ENCODE measurements at places on chromosomes 11 and 22.

- no peak for DNase-seq
Observed at GRCh38 chr11:33778675-33779074, 4.4 kb upstream of the FBXO3 start.

DNA sequence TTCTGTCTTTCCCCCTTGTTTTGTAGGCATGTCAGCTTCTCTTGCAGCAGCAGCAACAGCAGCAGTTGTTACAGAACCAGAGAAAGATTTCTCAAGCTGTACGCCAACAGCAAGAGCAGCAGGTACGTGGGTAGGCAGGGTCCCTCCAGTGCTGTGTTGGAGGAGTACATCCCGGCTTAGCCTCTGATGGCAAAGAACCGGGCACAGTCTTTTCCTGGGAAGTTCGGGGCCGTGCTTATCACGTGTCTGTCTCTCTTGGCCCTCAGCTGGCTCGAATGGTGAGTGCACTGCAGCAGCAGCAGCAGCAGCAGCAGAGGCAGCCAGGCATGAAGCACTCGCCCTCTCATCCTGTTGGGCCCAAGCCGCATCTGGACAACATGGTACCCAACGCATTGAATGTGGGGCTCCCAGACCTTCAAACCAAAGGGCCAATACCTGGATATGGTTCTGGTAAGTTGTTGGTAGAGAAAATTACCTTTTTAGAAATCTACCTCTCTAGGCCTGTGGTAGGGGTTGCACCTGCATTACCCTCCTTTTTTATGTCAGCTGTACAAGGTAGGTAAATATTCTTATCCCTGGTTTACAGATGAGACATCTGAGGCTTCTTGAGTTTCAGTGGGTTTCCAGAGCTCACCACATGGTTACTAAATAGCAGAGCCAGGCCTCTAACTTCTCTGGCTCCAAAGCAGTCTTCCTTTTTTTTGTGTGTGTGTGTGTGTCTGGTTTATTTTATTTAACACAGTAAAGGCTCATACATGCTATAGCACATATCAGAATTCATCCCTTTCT, 45.2 kb upstream of the ADSL start:
- DNase-seq, result no peak

GRCh38 chr11:81224396-81224795, 1509.3 kb downstream of the FAM181B start:
- no peak for DNase-seq

GRCh38 chr11:45332276-45332934, 46.3 kb upstream of the SYT13 start:
- no peak for DNase-seq

GRCh38 chr11:78000193-78000592, 5.7 kb upstream of the INTS4 start:
- DNase-seq, result peak; percentile 22

DNA sequence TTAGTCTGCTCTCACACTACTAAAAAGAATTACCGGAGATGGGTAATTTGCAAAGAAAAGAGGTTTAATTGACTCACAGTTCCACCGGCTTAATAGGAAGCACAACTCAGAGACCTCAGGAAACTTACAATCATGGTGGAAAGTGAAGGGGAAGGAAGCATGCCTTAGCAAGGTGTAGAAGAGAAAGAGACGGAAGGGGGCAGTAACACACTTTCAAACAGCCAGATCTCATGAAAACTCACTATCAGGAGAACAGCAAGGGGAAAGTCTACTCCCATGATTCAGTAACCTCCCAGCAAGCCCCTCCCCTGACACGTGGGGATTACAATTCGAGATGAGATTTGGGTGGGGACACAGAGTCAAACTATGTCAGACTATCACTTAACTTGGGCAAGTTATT, 236.6 kb upstream of the ANO3 start:
- no peak for DNase-seq

DNA sequence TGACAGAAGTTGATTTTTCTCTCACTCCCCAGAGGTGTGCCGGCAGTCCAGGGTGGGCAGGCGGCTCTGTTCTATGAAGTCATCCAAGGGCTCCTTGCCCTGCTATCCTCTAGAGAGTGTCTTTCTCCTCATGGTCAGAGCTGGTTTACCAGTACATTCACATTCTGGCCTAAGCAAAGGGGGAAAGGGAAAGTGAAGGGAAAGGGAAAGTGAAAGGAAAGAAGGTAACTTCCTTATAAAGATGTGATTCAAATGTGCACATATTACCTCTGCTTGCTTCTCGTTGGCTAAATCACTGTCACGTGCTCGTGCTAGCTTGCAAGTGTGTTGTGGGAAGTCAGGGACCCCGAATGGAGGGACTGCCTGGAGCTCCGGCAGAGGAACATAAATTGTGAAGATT, 2.9 kb upstream of the HTATIP2 start:
- DNase-seq, result no peak

DNA sequence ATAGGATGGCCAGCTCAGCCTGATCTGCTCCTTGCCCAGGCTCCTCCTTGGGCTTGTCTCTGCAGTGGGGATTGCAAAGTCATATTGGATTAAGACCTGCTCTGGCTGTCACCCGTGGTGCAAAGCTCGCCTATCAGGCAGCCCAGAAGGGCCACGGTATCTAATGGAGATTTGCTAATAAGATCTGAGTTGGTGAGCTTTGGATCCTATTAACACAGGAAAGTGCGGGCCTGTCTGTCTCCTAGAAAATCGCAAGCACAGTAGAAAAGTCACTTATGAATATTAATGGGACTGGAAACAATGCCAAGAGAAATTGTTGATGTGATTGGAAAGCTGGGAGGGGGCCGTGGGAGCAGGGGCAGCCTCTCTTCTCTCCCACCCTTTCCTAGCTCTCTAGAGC, 72.8 kb downstream of the CHST1 start:
- no peak for DNase-seq

DNA sequence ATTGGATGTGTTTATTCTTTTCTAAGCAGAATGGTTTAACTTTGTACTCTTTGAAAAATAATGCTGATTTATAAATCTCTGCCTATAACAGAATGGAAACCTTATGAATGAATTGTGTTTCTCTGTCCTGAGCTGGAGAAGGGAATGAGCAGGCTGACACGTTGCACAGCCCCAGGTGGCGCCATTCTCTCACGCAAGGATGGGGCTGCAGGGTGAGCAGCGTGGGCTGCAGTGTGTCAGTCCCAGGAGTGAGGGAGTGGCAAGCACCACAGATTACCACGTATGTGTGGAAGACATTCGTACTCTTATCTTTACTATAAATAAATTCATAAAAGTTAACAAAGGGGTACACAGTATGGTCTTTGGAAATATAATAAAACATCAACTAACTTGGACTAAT, 33.4 kb downstream of the FDX1 start:
- no peak for DNase-seq

DNA sequence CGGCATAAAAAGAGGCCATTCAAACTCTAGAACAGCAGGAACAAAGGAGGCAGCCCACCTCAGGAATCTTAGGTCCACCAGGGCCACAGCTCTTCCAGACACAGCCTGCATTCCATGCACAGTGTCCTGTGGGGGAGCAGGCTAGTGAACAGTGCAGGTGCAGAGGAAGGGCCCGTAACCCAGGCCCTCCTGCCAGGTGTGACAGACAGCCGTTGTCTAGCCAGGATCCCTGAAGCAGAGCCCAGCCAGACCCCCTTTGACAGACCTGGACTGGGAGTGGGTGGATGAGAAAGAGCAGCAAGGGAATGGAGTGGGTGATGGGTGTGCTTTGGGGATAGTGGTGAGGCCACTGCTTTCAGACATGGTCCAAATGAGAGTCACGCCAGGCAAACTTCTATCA, 1.2 kb upstream of the ZPR1 start:
- DNase-seq, result no peak

DNA sequence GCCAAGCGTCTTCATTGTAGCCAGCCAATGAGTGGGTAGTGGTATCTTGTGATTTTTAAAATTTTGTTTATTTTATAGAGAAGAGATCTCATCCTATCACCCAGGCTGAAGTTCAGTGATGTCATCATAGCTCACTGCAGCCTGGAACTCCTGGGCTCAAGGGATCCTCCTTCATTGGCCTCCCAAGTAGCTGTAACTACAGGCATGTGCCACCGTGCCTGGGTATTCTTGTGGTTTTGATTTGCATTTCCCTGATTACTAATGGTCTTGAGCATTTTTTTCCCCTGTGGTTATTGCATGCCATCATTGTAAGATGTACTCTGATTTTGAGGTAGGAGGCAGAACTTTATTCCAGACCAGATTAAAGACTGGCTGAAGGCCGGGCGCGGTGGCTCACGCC, 2.4 kb upstream of the DENND6B start:
- DNase-seq, result no peak

GRCh38 chr11:83656796-83657330, 370.7 kb upstream of the CCDC90B start:
- no peak for DNase-seq
